ENCODE measurements at places on chromosomes 3 and 15.
A peak's percentile ranks its signal among the peaks of the same experiment; 100 is the strongest.

- no peak for DNase-seq
Observed at GRCh38 chr3:161070252-161070930, 34.8 kb downstream of the B3GALNT1 start.

DNA sequence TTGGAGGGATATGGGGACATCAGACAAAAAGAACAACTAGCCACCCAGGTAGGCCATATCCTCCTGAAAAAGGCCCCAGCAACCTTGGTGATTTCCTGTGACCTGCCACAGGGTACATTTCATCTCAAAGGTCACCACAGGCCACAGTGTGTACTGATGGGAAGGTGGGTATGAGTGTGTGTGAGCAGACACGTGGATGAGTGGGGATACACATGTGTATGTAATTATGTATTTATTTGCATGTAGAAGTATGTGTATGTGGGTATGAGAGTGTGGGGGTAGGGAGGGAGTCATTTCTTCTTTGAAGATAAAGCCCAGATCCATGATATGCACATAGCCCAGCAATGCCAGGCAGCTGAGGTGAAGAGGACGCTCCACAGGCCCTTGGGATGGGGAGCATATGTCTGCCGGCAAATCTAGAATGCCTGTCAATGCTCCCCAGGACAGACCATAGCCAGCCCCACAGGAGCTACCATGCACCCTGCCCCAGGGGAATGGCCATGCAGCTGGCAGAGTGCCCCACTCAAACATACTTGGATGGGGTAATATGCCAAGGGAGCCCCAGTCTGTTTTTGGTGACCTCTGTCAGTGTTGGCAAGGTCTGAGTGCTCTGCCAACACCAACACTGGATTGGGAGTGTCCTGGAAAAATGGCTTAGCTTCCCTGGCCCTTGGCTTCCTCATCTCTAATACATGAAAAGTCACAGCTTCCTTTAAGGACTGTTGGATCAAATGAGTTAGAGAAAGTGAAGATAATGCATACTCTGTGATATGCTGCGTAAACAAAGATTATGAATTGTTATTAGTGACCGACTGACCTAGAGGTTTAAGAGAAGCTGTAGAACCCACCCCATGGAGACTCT, 42.4 kb downstream of the RAB6B start:
- DNase-seq: no peak

- DNase-seq: no peak
Observed at GRCh38 chr3:177385831-177386301, 188.6 kb upstream of the TBL1XR1 start.

GRCh38 chr3:29426302-29427226, 145.7 kb downstream of the RBMS3 start:
- no peak for DNase-seq

- no peak for DNase-seq
Observed at GRCh38 chr3:52176180-52176752, 21.7 kb upstream of the ALAS1 start.

GRCh38 chr3:66738625-66739365, 238.0 kb upstream of the LRIG1 start:
- no peak for DNase-seq

- DNase-seq: no peak
Observed at GRCh38 chr15:38740206-38740605, 175.6 kb upstream of the RASGRP1 start.

- no peak for DNase-seq
Observed at GRCh38 chr3:110620118-110620517, 451.5 kb upstream of the NECTIN3 start.

DNA sequence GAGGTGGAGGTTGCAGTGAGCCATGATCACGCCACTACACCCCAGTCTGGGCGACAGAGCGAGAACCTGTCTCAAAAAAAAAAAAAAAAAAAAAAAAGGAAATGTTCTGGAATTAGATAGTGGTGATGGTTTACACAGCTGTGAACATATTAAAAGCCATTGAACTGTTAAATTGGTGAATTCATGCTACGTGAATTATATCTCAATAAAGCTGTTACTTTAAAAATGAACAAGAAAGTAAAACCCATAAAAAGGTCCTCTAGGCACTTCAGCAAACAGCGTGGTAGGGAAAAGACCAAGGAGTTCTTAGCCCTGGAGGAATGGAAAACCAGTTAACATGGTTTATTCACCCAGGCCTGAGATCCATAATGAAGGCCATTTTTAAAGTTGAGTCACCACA, 180.1 kb downstream of the ATG7 start:
- DNase-seq: no peak

DNA sequence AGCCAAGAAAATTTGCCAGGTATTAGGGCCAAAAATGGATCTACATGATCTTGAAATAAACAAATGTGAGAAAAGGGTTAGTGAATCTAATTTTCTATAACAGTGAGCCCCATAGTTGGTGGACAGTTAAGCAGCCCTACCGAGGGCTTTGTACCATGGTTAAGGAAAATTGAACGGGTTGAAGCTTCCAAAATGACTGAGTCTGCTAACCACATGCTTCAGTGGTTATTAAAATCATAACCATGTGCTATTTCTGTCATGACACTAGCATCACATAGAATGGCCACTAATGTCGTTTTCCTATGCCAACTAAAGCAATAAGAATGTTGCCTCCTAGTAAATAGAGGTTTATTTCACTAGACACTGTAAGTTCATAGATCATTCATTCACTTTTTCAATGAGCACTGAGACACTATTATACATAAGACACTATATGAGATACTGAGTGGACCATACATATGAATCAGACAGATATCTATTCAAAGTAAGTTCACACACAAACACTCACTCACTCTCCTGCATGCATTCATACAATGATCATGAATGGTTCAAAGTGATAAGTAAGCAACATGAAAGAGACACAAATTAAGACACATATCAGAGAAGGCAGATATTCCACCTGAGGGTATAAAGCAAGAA, 4.3 kb downstream of the SST start:
- DNase-seq: no peak

- DNase-seq: no peak
Observed at GRCh38 chr3:11600501-11601282, 43.0 kb downstream of the VGLL4 start.

- no peak for DNase-seq
Observed at GRCh38 chr3:196207833-196208607, 3.2 kb downstream of the ZDHHC19 start.

DNA sequence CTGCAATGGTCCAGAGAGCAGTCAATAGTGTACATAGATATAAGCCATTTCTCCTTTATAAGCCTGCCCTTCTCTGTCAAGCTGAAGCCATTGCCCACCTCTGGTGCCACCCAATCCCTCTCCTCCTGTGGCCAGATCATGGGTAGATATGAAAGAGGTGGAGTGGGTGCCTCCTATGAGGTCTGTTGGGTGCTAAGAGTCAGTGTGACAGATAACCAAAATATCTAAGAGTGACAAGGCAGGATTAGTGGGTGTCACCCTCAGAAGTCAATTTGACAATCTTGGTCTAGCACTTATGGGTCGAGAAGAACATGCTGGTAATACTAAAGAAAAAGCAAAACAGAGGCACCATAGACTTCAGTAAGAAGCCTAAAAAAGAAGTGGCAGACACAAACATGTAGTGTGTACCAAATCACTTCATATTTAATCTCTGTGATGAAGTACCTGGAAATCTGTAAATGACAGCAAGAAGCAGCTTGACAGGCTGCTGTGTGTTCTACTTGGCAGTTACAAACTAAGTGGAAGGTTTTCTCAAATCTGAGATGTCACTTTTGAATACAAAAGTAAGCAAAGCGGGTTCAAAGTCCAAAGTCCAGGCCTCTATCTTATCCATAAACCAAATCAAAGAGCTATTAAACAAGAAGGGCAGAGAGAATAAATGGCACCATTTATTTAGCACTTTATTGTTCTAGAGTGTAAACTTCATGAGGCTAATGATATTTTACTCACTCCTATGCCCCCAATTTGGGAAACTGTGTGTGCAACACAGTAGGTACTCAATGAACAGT, 118.9 kb upstream of the EOMES start:
- no peak for DNase-seq

GRCh38 chr3:136070953-136071949, 105.7 kb downstream of the PPP2R3A start:
- peak; percentile 7 for DNase-seq
